Muscle of leg (tissue), 16 donors: ENCODE measurements at places on chromosomes 16 and 17.

- DNase-seq: no peak
These were observed 154.9 kb downstream of the SDK2 start for GRCh38 chr17:73489333-73489732.

GRCh38 chr17:18262111-18262510 is 1.6 kb downstream of the MIEF2 start:
- no peak for DNase-seq

DNA sequence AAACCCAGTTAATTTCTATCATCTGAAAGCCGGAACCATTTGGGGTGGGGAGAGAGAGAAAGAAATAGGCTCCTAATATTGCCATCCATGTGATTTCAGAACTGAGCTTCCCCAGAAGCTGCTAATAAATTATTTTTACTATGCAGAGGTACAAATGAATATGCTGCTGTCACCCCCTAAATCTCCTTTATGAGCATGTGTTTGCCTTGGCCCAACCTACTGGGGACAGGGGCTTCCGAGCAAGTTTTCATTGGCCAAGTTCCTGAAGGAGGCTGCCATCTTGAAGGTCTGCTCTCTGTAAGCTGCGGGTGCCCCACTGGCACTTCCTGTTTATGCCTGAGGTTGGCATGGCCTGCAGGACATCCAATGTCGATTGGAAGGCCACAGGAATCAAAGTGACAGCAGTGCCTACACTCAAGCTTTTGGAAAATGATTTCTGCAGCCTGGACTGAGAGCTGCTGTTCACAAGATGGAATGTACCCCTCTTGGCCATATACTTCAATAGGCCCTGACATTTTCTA is 194.7 kb downstream of the XYLT1 start:
- no peak for DNase-seq

DNA sequence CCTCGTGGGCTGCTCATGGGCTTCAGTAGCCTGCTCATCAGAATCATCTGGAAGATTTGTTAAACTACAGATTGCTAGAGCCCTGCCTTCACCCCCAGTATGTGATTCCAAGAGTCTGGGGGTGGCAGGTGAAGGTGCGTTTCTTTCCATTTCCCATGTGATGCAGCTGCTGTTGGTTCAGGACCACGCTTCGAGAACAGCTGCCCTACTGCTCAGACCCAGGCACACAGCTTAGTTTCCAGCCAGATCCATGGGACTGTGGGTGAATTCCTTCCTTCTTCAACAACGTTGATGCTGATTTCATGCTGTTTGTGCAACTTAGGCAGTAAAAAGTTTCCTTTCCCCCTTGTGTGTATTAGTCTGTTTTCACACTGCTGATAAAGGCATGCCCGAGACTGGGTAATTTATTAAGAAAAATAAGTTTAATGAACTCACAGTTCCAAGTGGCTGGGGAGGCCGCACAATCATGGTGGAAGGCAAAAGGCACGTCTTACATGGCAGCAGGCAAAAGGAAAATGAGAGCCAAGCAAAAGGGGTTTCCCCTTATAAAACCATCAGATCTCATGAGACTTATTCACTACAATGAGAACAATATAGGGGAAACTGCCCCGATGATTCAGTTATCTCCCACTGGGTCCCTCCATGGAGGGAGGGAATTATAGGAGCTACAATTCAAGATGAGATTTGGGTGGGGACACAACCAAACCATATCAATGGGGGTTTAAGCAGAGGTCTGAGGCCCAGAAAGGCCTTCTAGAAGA is 159.2 kb downstream of the XYLT1 start:
- no peak for DNase-seq

DNA sequence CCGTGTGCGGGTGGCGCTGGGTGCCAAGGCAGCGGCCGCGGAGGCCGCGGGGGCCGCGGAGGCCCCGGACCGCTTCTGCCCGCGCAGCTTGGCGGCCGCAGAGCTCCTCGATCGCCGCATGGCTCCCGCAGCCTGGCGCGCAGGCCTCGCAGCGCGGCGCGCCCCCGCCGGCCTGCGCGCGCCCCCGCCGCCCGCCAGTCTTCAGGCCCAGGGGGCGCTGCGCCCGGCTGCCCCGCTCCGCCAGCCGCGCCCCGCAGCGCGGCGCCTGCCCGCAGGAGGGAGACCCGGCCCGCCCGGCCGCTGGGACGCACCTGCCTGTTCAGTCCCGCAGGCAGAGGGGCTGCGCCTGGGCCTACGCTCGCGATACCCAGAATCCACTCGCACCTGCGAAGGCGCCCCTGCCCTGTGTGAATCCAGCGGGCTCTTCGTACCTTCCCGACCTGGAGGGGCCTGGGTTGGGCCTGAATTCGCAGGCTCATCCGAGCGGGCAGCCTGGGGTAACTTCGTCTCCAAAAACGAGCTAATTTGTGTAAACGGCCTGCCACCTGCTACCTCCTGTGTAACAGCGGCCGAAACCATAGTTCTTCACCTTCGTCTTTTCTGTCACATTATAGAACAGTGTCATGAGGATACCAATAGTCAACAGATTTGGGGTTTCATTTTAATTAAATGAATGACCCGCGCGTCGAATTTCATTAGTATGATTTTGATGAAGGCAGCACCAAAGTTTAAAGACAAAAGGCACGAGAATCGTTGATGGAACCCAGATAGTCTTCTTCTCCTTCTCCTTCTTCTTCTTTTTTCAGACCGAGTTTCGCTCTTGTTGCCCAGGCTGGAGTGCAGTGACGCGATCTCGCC is at the start of gene CENPV:
CENPV (minus strand) TSS at position 153 of the 858 bp plus-strand sequence; CDS start at position 120, 33 bp downstream.
- peak; percentile 59 for DNase-seq

DNA sequence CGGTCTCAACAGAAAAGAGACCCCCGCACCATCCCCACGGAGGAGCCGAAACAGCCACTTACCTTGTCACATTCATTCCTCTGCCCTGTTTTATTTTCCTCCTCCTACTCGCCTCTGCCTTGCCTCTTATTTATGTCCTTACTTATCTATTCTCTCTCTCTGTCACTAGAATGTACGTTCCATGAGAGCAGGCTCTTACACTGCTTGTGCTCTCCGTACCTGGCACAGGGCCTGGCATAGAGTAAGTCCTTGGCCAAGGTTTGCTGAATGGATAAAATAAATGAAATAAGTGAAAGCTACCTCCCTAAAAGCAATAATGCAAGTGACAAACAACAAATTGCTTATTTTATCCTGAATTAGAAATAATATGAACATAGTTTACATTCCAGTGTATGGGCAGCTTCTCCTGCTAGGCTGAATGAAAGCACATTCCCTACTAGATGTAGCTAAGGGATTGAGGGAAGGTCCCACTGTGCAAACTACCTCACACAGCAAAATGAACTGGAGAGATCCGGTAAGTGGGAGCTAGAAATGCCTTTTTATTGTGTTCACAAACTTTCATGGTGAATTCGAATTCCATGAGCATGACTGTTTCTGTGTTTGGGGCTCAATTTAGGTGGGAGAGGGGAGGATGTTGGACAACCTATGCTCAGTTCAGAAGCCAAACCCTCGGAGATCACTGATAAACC is 173.1 kb downstream of the PARN start:
- DNase-seq: no peak

DNA sequence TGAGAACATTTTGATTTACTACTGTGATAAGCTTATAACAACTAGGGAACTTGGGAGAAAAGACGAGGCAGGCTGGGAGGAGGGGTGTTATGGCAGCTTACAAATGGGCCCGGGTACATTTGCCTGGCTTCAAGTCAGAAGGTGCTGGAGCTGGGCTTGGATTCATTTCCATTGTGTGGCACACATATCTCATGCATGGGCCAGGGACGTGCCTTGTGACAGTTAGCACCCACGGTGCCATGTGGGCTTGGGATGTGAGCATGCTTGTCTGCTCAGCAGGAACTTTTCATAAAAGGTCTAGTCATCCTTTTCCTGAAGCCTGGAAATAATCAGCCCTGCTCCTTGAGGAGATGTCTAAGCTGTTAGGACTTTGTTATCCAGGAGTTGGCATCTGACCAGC is 572.2 kb downstream of the CDH13 start:
- no peak for DNase-seq

GRCh38 chr17:81404558-81405165 is 9.4 kb downstream of the BAHCC1 start:
- DNase-seq: no peak

- DNase-seq: no peak
These were observed 8.7 kb downstream of the DEF8 start for GRCh38 chr16:89957216-89957785.

DNA sequence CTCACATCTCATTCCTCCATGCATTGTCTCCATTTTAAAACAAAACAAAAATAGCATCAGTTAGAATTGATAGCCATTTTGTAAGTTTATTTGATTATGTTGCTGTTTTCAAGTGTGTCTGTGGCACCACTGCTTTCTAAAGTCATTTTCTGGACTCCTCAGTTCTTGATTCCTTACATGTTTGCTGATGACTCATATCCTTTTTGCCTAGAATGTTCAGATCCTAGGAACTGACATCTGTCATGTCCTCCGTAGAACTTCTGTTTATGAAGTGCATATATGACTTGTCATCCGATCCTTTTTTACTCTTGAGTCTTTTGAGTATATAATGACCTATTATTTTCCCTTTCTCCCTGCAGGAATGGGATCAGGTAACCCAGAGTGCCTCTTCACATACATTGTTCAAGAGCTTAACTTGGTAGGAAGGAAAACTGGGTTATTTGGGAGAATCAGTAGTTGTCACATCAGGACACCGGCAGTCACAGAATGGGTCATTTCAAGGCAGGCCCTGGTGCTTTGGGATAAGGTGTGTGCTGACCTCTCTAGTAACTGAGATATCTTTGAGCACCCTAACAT is 69.2 kb downstream of the MAP2K4 start:
- DNase-seq: no peak

DNA sequence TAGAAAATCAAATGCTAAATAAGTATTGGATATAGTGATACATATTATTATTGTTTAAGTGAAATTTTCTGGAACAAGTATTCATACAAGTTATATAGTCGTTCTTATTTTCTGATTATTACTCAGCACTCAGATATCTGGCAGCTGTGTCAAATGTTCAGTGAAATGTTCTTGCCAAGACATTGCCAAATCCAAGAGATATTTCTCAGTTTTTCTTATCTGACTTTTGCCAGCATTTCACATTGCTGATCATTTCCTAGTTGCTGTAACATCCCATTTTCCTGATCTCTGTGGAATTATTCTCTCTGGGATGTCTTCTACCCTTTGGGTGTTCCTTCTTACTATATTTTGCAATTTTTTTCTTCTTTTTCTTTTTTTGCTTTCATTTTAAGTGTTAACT is 262.3 kb downstream of the KIF2B start:
- DNase-seq: peak; percentile 30

GRCh38 chr17:74831444-74832146 is 28.1 kb downstream of the GRIN2C start:
- DNase-seq: no peak

GRCh38 chr17:44608727-44609435 is 47.4 kb upstream of the MEIOC start:
- peak; percentile 17 for DNase-seq

DNA sequence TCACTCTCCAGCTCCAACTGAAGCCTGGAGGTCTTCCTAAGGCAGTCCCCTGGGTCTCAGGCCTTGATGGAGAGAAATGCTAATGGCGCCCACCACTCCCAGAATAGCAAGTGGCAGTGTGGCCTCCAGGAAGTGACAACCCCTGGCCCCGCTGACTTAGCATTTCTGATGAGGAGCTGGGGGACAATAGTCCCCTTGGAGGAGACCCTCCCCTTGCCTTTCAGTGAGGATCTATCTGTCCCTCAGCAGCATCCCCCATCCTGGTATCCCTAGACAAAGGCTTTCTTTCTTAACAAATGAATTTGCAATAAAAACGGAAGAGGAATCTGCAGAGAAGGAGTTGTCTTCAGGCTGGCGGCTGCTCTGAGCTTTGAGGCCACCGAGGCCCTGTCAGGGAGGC is 68.8 kb downstream of the LITAF start:
- DNase-seq: no peak

DNA sequence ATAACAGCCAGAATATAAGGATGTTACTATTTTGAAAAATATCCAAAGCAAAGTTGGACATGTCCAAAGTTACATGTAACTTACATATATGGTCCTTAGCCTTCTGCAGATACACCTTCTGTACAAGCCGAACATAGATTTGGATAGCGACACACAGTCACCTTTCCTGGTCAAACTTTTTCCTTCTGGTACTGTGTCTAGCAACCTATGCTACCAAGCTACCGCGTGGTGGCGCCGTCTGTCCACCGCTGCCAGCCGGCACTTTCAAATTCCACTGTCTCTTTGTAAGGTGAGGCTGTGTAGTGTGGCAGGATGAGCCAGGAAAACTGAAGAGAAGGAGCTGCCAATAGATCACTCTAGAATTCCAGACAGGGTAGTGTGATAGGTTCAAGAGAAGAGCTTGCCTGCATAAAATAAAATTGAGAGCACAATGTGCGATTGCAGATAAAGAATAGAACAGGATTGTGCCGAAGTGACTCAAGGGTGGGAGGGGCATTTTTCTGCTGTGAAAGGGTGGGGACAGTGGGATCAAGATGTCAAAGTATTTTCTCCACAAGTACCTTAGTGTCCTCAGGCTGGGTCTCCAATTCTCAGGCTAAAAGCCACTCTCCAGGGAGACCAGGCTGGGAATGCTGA is 366.9 kb downstream of the SLC39A11 start:
- DNase-seq: peak; percentile 75

DNA sequence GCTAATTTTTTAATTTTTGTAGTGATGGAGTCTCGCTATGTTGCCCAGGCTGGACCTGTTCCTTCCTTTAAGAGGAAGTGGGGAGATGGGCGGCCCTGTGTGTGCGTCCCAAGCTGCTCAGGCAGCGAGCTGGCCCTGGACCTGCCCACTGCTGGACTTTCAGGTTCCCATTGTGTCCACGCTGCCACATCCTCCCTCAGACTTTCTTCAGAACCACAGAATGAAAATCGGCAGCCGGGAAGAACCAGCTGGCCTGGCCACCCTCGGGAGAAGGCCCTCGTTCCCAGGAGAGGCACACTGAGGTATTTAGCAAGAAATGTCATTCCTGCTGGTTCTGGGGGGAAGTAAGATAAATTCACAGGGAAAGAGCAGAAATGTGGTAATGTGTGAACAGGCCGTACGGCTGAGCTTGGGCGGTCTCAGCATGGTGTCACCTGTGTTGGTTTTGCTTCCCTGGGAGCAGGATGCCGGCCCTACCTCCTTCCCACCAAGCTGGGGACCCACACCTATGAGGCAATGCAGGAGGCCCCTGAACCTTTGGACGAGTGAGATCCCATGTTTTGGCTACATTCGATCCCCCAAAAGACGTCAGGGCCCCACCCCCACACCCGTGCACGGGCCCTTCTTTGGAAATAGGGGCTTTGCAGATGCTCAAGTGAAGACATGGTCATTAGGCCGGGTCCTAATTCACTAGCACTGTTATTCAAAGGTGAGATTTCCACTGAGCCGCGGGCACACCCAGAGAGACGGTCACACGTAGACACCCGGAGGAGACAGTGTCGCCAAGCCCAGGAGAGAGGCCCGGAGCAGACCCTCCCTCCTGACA is 35.9 kb upstream of the ZNF469 start:
- DNase-seq: no peak

- DNase-seq: no peak
These were observed 8.6 kb upstream of the PECAM1 start for GRCh38 chr17:64399071-64399766.

DNA sequence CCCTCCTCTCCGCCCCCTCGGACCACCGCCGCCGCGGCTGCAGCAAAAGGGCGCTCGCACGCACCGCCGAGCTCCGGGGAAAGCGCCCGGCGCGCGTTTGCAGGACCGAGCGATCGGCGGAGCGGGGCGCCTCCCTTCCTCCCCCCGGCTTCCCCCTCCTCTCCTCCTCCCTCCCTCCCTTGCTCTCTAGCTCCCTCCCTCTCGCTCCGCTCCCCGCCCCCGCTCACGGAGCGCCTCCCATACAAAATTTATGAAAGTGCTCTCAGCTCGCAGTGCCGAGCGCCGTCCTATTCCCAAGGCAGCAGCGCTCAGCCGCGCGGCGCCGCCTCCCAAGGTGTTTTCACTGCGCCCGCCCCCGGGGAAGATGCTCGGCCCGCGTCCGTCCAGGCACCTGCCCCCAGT is at the start of gene RTN4RL1:
RTN4RL1 (minus strand) TSS at position 115 of the 402 bp plus-strand sequence. CDS start 469 bp downstream, outside the sequence.
- DNase-seq: peak; percentile 73
